Dermis microvascular lymphatic vessel endothelial cell (primary cell): ENCODE measurements at places on chromosomes 6 and 20.
A peak's percentile ranks its signal among the peaks of the same experiment; 100 is the strongest.

GRCh38 chr6:81759782-81760181 is 7.3 kb upstream of the TENT5A start:
- no peak for DNase-seq

DNA sequence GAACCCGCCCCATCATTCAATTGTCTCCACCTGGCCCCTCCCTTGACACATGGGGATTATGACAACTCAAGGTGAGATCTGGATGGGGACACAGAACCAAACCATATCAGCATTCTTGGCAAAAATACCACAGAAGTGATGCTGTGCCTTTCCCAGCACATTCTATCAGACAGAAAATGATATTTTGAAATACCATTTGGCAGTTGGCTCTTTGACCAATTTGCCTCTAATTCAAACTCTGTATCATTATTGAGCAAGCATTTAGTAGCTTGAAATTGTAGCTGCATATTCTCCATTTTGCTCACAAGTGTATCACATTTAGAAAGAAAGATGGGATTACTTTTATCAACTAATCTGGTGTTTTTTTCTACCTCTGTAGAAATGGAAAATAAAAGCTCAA is 64.0 kb downstream of the PLCB1 start:
- no peak for DNase-seq

DNA sequence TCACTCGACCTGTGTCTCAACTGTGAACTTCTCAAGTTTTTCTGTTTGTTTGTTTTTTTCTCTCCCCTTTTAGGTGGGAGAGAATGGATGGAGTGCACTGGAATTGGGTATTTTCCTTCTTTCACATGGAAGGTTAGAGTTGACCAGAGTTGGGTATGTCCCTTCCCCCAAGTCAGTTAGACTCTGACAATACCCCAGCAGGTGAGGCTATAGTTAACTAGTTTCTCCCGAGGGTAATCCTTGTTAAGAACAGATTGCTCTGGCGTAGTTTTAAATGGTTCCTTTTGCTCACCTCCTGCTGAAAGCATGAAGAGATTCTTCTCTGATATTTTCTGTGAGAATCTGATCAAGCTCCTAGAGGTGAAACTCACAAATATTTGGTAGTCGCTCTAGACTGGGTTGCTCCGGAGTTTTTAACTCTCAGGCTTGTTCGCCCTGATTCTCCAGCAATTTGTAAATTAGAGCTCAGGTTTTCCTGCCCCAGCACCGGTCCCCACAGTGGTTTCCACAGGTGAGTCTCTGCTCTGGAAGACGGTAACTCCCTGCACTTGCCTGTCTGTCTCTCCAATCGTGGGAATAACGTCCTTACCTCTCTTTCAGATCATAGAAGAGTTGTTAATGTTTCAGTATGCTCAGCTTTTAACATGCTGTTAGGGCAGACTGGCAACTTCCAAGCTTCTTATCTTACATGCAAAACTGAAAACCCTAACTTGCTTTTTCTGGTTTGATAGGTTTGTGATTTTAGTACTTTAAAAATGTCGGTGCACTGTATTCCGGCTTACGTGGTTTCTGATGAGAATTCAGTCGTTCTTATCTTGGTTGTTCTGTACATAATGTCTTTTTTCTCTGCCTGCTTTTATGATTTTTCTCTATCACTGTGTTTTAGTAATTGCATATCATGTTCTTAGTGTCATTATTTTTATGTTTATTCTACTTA is 111.2 kb upstream of the HIVEP1 start:
- DNase-seq = no peak

DNA sequence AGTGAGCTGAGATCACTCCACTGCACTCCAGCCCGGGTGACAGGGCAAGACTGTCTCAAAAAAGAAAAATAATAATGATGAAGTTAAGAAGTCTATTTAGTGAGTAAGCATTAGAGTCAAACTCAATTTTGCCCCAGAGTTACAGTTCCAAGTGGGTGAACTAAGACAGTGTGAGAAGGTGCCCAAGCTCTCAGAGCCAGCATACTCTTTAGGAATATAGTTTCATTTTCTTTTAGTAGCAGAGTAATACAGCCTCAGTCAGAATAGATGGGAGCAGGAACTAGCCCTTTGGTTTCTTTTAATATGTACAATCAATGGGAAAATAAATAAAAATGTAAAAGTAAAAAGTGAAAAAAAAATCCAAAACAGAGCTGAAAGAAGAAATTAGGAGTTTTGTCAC is 87.0 kb upstream of the ADGRF1 start:
- no peak for DNase-seq

DNA sequence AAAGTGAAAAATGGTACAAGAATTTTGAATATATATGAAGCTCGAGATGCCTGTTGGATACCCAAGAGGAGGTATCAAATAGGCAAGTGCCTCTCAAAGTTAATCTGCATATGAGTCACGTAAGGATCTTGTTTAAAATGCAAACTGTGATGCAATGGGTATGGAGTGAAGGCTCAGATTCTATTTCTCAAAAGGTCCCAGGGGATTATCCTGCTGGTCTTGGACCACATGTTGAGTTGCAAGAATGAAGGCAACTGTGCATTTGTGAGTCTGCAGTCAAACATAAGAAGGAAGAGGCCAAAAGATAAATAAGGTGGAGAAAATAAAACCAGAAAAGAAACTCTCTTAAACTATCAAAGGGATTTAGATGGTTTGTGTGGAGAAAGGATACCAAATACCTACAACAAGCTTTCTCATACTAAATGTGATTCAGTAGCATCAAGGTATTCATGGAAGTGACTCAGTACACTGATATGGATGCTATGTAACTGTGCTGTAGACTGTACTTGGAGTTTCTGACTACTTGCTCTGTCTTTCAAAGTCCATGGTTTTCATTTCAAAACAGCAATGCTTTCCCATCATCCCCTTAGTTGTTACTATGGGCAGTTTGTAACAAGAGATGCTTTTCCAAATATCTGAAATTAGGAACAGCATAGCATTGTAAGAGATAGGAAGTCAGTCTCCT is 106.3 kb downstream of the GFRAL start:
- no peak for DNase-seq

- DNase-seq = no peak
Measured at GRCh38 chr20:50521221-50522052, 11.3 kb downstream of the PTPN1 start.

DNA sequence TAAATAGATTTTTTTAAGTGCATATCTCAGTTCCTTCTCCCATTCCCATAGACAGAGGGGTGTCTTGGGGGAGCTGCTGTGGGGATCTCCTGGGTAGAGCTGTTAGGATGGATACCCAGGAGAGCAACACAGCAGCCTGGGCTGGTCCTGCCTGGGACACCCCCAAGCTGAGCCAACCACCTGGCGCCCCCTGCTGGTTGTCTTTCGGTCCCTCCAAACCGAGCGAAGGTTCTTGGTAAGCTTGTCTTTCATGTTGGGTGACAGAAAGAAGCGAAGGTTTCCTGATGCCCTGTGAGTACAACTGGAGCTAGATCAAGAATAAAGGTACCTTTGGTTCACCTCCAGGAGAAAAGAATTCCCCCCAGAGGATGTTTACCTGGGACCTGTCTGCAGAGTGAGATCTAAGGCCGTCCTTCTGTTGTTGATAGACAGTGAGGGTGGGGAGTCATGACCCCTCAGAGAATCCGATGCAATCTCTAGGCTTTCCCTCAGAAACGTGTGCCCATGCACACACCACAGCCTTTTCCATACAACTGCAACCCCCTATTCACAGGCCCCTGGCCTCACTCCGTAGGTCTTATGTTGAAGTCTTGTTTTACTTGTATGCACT is 50.8 kb downstream of the SNX9 start:
- DNase-seq = peak; percentile 52

DNA sequence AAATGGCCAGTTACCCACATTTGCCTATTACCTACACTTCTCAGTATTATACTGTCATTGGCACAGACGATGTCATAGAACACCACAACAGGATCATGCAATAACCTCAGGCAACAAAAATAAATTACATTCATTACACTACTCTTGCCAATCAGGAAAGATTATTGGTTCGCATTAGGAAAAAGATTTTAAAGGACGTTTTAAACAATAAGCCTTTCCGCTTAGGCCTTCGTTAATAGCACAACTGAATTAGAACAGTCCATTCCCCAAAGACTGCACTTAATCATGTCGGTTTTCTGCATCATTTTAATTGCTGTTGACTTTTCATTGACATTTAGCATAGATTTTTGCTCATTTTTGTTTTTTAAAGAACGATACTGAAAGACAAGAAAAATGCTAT is 912 bp upstream of the SENP6 start:
- no peak for DNase-seq

- no peak for DNase-seq
Measured at GRCh38 chr6:27053738-27054137, 193.8 kb upstream of the PRSS16 start.

GRCh38 chr20:60000271-60001042 is 42.2 kb downstream of the CDH26 start:
- no peak for DNase-seq

DNA sequence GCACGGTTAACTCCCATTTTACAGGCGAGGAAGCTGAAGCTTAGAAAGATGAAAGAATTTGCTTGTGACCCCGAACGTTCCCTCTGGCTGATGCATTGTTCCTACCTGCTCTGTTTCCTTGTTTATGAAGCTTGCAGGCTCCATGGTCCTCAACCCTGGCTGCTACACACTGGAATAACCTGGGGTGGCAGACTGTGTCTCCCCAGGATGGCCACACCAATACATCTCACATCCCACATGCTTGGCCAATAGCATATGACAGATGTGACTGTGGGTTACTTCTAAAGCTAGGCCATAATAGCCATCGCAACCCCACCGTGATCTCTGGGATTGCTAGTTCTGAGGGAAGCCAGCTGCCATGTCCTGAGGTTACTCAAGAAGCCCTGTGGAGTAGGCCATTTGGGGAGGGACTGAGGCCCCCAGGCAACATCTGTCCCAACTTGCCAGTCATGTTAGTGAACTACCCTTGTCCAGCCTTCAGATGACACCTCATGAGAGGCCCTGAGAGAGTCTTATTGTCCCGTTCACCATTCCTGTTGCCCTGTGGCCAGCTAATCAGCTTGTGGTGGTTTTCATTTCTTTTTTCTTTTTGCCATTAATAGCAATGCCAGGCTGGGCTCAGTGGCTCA is 6.7 kb upstream of the FAM110A start:
- DNase-seq = no peak

GRCh38 chr6:87628881-87629280 is 38.9 kb downstream of the ORC3 start:
- no peak for DNase-seq

DNA sequence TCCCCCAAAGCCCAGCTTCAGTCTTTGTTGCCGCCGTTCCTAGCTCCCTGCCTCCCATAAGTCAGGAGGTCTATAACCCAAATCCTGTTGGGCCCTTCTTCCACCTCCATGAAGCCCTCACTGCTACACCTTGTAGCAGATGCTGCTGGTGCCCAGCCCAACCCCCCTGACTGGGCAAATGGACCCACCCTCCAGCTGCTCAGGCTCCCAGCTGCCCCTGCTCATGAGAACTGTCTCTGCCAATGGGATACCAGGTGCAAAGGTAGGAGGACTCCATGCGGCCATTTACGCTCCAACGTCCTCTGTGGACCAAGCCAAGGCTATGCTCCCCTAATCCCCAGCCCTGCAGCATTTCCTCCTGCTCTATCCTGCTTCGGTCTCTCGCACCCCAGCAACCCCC is 71.8 kb downstream of the JPH2 start:
- DNase-seq = no peak

DNA sequence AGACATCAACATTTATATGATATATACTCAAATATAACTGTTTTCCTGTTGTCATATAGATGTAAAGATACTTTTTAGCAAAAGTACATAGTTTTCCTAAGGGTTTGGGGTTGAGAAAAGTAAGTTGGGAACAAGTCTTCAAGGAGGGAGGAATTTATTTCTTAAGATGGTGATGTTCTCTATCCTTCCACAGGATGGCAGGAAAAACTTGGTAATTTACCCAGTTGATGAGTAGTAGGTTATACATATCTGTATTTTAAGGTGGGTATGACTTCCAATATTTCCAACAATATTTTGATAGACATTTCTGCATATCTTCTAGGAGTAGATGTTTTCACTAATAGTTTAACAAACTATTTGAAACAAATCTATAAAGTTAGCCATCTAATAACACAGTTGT is 254.4 kb downstream of the RIMS1 start:
- DNase-seq = no peak

DNA sequence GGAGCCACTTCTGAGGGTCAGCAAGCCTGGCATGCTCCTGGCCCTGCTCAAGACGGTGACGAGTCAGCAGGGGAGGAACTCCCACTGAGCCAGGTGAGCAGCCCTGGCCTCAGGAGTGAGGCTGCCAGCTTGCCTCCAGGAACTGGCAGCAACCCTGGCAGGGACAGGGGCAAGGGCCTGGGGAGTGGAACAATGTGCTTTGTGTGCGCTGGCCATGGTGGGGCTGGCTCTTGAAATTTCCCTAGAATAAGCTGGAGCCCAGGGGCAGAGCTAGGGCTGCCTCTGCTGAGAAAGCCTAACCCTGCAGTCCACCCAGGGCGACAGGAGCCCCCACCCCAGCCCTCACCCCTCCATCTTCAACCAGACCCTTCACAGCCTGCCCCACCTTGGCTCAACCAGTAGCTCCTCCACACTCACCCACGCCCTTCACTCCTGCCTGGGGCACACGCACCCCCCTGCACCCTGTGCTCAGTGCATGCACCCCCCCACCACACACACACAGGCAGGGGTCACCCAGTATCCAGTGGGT is 88.0 kb downstream of the MRPL14 start:
- DNase-seq = no peak

GRCh38 chr6:89564752-89565427 is 73.7 kb downstream of the LYRM2 start:
- DNase-seq = no peak

DNA sequence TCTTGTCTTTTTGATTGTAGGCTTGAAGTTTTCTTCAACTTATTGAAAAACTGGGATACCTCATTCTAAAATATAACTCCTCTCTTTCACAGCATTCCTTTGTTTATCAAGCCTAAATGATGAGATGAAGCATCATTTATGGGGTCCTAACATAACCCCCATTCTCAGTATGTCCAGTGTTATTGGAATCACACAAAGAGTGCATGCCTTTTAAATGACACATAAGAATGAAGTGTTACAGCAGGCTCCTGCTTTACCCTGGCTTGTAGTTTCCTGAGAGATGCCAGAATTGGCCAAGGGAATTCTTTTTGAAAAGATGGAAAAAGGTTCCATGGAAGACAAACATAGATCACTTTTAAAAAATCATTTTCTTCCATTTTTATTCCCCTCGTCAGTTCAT is 502.4 kb downstream of the BCKDHB start:
- no peak for DNase-seq

- DNase-seq = no peak
Measured at GRCh38 chr6:44464527-44465310, 77.2 kb downstream of the CDC5L start.

GRCh38 chr6:33742092-33742491 is 4.6 kb downstream of the IP6K3 start:
- DNase-seq = peak; percentile 2
